ENCODE measurements at places on chromosomes 3 and 15.
A peak's percentile ranks its signal among the peaks of the same experiment; 100 is the strongest.

GRCh38 chr3:169311381-169311780 lies 352.1 kb downstream of the MECOM start:
- DNase-seq, result no peak

DNA sequence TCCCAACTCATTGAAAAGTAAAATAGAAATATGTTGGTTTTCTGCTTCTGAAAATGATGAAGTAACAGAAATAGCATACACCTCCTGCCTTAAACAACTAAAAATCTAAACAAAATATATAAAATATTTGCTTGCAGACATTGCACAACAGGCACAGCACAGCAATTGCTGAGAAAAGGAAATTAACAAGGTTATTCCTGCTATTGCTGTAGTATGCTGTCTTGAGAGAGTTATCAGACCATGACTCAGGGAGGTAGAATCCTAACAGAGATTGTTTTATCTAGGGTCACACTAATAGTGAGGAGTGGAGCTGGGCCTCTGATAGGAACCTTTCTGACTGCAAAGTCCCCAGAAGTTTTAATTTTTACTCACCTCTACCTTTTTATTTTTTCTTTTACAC lies 72.6 kb downstream of the ZBTB20 start:
- DNase-seq, result no peak

DNA sequence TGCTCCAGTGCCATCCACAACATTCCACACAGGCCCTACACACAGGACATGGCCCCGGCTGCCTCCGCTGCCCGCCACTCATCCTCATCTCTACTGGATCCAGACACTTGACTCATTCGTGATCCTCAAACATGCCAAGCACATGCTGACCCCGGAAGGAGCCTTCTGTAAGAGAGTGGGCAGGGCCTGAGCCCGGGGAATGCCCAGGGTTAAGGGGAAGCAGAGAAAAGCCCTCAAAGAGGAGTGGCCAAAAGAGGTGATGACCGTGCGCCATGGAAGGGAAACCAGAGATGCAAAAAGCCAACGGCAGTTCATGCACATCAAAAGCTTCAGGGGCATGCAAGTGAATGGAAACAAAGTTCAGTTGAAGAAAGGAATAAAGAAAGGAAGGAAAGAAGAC lies 46.1 kb downstream of the RFTN1 start:
- DNase-seq, result no peak

- no peak for DNase-seq
Observed at GRCh38 chr3:108608750-108609149, 19.2 kb downstream of the DZIP3 start.

DNA sequence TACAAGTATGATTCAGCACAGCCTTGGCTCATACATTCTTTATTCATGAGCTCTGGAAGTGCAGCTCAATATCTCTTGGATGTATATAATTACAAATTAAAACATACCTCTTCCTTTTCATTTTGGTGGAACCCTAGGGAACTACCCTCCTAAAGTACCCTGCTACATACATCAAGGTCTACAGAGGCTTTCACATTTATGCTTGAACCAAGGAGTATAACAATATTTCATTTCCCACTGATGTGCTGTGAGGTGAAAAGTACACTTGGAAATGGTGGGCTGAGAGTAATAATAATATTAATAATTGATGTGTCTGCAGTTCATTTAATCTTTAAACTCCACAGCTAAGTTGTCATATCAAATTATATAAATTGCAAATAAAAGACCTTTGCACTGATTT lies 142.2 kb upstream of the LRRC3B start:
- DNase-seq, result no peak

GRCh38 chr3:9130345-9131305 lies 118.8 kb downstream of the SRGAP3 start:
- DNase-seq, result no peak

- DNase-seq, result no peak
Observed at GRCh38 chr3:17221529-17221928, 336.8 kb downstream of the PLCL2 start.

DNA sequence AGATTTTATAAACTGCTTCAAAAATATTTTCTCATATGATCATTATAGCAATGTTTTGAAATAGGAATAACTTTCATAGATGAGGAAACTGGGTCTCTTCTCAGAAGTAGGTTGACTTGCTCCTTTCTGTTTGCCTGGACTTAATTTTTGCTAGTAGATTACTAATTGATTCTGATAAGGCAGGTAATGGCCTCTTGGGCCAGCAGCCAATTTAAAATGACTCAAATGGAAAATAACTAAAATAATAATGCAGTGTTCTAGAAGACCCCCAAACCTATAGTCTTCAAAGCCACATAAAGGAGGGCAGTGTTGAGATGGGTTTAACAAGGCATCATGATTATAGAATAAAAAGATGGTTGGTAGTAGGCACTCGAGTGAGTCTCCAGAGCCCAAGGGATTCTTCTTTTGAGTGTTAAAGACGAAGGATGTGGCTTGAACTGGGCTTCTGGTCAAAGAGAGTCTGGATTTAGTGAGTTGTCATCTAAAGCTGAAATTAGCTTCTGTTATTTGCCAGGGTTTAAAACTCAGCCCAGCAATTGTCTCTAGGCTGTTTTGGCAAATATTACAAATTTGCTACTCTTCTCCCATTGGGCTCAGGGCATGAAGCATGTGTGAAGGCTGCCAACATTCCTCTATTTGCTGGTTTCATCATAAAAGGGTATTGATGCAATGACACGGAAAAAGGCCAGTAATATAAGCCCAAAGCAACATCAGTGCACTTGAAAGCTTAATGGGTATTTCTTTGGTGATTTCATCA lies 297.1 kb upstream of the MEIS2 start:
- DNase-seq, result no peak

- no peak for DNase-seq
Observed at GRCh38 chr3:48429960-48430707, at the start of gene PLXNB1. PLXNB1 (minus strand) TSS chr3:48430086; CDS start chr3:48424611, 5,475 bp downstream.

DNA sequence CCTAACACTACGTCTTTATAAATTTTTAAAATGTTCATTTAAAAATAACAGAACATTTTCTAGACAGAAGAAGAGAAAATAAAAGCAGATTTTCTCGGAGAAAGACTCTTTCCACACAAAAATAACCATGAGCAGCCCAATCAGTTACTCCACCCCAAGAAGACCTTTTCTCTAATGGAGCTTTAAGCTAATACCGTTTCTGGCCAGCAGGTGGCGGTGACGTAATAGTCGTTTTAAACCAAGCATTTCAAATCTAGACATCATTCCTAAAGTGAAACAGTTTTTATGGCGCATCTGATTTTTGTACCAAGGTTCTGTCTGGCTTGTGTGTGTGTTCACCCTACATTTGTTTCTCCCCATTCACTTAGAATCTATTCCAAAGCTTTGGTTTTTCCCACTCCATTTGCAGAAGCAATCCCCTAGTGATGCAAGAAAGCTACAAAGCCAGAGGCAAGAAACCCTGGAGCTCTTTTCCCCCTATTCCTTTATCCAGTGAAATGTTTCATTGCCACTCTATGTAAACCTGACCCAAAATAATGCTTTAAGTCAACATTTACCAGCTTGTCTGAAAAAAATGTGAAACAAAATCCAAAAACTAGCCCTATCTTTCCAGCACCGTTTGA lies 336.7 kb upstream of the IGF1R start:
- peak; percentile 32 for DNase-seq

DNA sequence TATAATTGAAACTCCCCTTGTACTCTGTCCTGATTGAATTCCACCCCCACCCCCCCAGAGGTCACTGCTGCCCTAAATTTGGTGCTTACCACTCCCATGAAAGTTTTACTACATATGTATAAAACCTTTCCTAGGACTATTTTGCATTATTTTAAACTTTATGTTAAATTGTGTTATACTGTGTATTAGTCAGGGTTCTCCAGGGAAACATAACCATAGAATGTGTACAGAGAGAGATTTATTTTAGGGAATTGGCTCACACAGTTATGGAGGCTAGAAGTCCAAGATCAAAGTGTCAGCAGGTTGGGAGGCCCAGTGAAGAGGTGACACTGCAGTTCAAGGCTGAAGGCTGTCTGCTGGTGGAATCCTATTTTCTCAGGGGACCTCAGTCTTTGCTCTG lies 29.2 kb downstream of the BFSP2 start:
- DNase-seq, result no peak

- peak; percentile 61 for DNase-seq
Observed at GRCh38 chr3:152466784-152467183, 198.1 kb downstream of the MBNL1 start.

GRCh38 chr3:43872901-43873300 lies 182.2 kb downstream of the ABHD5 start:
- no peak for DNase-seq

DNA sequence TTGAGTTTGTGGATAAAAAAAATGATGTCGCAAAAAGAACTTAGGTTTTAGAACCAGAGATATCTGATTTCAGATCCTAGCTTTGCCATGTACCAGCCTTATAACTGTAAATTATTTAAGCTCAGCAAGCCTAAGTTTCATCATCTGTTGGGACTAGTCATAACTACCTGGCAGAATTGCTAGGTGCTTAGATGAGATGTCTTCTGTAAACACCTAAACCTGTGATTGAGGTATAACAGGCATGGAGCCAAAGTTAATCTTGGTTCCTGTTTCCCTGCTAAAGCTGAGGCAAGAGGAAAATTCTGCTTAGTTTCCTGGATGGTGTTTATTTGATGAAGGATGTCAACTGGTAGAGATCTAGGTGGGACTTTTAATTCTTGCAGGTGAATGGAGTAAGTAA lies 331.3 kb upstream of the RBMS3 start:
- DNase-seq, result no peak

DNA sequence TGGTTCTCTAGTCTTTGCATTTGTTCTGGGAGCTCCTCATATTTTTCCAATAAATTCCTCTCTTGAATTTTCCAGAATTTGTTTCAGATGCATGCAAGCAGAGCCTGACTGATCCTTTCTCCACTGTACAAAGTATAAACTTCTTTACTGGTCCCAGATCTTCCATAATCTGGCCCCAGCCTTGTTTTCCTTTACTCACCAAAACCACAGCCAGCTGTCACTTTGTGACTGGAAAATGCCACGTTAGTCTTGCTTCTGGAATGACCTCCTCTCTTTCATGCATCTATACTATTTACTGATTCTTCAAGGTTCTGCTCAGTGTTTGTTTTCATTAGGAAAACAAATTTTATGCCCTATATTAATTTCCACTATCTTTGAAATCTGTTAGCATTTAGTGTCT lies 60.4 kb upstream of the SPPL2A start:
- no peak for DNase-seq

DNA sequence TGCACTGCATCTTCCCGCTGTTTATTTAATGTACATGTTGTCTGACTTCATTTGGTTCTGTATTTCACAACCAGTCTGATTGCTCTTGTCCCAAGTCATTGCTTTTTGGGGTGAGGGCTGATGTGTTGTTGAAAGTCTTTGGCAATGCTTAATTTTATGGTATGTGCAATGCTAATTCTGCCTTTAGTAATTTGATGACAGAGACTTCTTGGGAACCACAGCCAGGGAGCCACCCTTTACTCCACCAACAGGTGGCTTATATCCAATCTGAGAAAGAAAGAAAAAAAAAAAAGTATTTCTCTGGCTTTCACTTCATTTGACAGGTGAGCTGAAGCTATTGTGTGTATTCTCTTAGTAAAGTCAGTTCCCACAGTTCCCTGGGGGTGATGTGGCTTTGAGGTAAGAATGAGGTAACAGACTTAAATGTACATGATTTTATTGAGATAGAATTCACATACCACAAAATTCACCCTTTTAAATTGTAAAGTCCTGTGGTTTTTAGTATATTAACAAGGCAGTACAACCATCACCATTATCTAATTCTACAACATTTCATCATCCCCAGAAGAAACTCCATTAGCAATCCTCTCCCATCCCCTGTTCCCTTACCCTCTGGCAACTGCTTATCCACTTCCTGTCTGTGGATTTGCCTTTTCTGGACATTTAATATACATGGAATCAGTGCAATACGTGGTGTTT lies 97.3 kb downstream of the SLCO3A1 start:
- DNase-seq, result no peak

DNA sequence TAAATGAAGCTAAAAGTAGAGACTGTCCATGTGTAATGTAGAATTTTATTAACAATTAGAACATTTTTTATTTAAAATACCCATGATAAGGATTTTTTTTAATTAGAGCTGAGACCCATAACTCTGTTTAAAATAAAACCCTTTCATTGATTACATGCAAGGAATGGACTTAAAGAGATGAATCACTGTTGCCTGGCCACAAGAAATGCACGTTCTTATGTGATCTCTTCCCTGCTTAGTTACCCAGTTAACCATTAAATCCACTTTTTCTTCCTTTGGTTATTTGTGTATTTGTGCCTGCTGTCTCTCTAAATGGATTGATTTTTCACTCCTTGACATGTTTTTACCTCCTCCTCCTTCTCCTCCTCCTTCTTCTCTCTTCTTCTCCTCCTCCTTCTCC lies 83.3 kb upstream of the SLITRK3 start:
- no peak for DNase-seq

DNA sequence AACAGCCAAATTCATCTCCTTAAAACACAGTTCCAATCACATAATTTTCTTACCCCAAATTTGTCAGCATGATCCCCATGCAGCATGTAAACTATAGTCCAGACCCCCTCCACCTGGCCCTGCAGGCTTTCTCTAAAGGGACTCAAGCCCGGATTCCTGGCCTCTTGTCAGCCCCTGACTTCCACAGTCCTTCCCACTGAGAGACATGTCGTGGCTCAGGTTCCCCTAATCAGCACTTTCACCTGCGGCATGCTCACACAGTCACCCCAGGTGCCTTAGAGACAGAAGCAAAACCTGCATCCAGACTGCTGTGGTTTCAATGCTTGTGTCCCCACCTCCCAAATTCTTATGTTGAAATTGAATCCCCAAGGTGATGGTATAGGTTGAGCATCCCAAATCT lies 372.7 kb upstream of the ATP10A start:
- no peak for DNase-seq

- no peak for DNase-seq
Observed at GRCh38 chr3:66487465-66487864, 13.4 kb downstream of the LRIG1 start.

DNA sequence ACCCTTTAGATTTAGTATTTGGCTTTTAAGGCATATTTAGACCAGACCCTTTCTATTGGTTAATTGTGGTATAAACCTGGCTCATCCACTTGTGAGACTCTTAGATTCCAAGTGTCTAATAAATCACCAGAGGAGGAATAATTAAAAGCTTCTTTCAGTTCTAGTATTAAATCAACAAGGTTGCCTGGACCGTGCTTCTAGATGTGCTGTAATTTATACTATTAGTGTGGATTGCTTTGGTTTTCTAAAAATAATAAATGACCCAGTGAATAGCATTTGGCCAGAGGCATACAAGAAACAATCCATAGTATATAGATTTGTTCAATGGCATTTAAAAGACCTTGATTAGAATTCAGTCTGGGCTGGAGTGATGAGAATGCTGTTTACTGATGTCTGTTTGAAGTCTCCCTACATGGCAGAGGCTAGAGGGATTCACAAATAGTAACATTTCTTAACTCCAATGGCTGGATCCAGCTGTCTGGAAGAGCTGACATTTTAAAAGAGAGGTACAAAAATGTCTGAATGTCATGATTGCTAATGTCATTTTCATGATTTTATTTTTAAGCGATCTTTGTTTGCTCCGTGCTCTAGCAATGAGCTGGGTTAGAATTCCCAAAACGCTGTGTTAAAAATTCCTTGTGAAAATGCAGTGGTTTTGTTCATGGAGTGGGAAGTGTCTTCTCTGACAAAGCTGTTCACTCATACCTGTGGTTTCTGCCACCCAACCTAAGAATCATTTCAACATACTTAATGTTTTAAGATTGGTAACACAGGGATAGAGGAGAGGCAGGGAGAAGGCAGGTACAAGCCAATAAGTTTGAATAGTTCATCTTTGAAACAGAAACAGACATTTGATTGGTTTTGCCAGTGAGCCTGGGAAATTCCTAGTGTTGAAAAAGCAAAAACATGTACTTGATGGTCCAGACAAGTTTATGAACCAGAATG lies 89.9 kb downstream of the RBMS3 start:
- no peak for DNase-seq

GRCh38 chr3:78690766-78691165 lies 1077.0 kb downstream of the ROBO1 start:
- no peak for DNase-seq

Data from bone marrow (tissue), 2 donors.